Placental epithelial cell (primary cell): ENCODE measurements at places on chromosomes 1 and 21. TPM values are rescaled to one million over a fixed set of nuclear protein-coding genes. Genes with fewer than 3 reads are reported as not detected.

Gene FCRL4
- not detected in 2 replicates for total RNA-seq

Gene DUSP23
- 31.0 and 47.8 TPM in 2 replicates for total RNA-seq

Gene SLC44A5
- 0.39 and 1.7 TPM in 2 replicates for total RNA-seq

Gene CFHR3
- total RNA-seq = not detected in 2 replicates

Gene TSPEAR
- total RNA-seq = not detected in 2 replicates

Gene IL12RB2
- total RNA-seq = 0.11 TPM in 1 of 2 replicates, not detected in the other

Gene ADARB1
- 20.0 and 46.0 TPM in 2 replicates for total RNA-seq

Gene SERTAD4
- total RNA-seq = 4.7 and 8.1 TPM in 2 replicates

Gene TMED5
- 51.4 and 67.0 TPM in 2 replicates for total RNA-seq

Gene GBP1
- total RNA-seq = 2.1 and 3.1 TPM in 2 replicates

Gene PAPPA2
- under 0.01 and 1.1 TPM in 2 replicates for total RNA-seq

Gene TMEM53
- total RNA-seq = 7.1 and 15.8 TPM in 2 replicates

Gene PRKAA2
- under 0.01 and 0.11 TPM in 2 replicates for total RNA-seq

Gene EXO1
- 11.4 and 11.9 TPM in 2 replicates for total RNA-seq

Gene INAVA
- 2.4 and 6.9 TPM in 2 replicates for total RNA-seq
